Naive thymus-derived CD4-positive, alpha-beta T cell (primary cell): ENCODE measurements at places on chromosomes 4 and X. TPM values are rescaled to one million over a fixed set of nuclear protein-coding genes. Genes with fewer than 3 reads are reported as not detected.

GRCh38 chr4:41752081-41752836 lies 3.7 kb upstream of the PHOX2B start:
- no peak for DNase-seq

The SMIM10 gene
- not detected for polyA plus RNA-seq

DNA sequence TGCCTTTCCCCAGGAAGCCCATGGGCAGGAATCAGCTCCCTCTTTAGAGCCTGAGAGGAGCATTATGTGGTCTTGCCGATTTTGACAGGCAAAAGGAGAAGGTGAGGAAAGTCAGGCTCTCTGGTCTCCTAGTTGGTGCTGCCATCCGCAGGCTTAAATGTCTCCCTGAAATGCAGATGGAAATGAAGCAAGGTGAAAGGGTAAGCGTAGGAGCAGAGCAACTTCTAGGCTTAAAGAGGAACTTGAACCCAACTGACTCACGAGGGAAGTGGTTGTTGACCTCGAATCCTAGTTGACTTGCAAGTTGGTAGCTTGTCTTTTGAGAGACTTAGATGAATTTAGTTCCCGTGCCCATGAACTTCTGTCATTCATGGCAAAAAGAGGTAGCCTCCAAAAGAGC lies 205.9 kb downstream of the PTTG2 start:
- no peak for DNase-seq

The FREM3 gene
- polyA plus RNA-seq = not detected

- DNase-seq = no peak
These were observed 8.7 kb downstream of the P2RY8 start for GRCh38 chrX:1528186-1528883.

DNA sequence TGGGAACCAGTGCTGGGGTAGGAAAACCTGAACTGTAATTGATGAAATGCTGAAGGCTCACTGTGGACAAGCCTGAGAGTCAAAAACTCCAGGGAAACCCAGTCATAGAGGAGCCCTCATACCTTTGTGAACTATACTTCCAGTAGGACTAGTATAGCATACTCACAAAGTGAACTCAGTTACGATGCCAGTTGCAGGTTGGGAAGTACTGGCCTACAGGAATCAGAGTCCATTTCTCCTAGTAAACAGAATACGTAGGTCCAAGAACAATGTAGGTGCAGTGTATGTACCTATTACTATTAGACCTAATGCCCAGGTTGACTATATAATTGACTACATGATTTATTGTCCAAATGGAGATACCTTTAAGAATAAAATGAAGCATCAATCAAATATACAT lies 8.5 kb upstream of the ANKRD17 start:
- no peak for DNase-seq

The NHSL2 gene
- 0.24 TPM for polyA plus RNA-seq

GRCh38 chrX:16137416-16138107 lies 14.2 kb downstream of the GRPR start:
- DNase-seq = no peak

The SMR3B gene
- not detected for polyA plus RNA-seq

The WAS gene
- 28.8 TPM for polyA plus RNA-seq

The FAAH2 gene
- polyA plus RNA-seq = 16.9 TPM

- DNase-seq = no peak
These were observed 1066.8 kb upstream of the ADGRL3 start for GRCh38 chr4:60133375-60133774.

DNA sequence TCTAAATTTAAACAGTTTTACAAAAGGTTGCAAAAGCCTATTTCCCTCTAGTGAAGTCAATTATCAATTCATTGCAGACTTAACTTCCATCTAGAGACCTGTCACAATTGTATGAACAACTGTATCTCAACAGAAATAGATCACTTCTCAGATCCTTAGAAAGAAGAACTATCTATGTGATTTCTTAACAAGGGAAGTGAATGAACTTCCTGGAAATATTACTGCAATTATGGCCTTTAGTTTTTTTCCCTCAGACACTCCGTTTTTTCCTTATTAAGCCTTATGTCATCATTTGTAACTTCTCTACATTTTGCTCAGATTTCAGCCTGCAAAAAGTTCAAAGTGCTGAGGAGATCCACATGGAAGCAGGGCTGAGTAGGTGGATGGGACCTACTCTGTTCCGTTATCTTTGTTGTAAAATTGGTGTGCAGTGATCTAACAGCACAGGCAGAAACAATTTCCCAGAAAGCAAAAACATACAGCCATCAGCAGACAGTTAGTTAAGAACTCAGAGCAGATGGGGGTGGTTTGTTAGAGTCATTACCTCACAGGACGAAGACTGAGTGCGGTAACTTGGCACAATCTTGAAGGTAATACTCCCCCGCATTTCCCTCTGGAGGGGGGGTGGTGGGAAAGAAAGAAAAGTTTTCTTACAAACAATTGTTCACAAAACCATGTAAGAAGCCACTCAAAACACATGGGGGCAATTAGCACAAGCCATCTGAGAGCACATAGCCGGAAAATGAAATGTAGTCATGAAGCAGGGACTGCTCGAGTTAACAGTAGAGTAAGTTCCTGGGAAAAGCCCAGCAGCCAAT lies 112.3 kb downstream of the NYX start:
- DNase-seq = no peak

- DNase-seq = no peak
These were observed 317.5 kb upstream of the AGA start for GRCh38 chr4:177759729-177760128.
